NCI-H1417 (cell line): ENCODE measurements at places on chromosomes 11 and 22.
A peak's percentile ranks its signal among the peaks of the same experiment; 100 is the strongest.

DNA sequence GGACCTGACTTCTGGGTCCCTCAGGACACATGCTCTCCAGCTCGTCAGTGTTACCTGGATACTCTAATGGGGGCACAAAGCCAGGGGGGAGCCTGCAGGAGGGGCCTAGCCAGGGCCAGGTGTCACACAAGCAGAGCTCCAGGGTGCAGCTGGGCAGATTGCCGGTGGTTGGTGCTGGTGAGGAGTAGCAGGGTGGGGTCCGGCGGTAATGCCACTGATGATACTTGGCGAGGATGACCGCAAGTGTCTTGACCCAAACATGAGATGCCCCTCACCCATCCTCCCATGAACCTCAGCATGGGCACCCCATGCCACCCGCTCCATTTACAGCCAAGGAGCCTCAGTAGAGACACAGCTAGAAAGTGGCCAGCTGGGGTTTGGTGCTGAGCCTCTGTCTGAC, 15.1 kb upstream of the KCNQ1OT1 start:
- no peak for DNase-seq

GRCh38 chr11:114036147-114036811, 23.2 kb upstream of the ZBTB16 start:
- peak; percentile 29 for DNase-seq

- no peak for DNase-seq
These were observed 77.1 kb downstream of the LINC01488 start for GRCh38 chr11:69558519-69558941.

GRCh38 chr11:28535677-28536076, 427.5 kb downstream of the METTL15 start:
- DNase-seq = no peak

GRCh38 chr22:44380756-44381486, 68.2 kb upstream of the SHISAL1 start:
- DNase-seq = peak; percentile 48

DNA sequence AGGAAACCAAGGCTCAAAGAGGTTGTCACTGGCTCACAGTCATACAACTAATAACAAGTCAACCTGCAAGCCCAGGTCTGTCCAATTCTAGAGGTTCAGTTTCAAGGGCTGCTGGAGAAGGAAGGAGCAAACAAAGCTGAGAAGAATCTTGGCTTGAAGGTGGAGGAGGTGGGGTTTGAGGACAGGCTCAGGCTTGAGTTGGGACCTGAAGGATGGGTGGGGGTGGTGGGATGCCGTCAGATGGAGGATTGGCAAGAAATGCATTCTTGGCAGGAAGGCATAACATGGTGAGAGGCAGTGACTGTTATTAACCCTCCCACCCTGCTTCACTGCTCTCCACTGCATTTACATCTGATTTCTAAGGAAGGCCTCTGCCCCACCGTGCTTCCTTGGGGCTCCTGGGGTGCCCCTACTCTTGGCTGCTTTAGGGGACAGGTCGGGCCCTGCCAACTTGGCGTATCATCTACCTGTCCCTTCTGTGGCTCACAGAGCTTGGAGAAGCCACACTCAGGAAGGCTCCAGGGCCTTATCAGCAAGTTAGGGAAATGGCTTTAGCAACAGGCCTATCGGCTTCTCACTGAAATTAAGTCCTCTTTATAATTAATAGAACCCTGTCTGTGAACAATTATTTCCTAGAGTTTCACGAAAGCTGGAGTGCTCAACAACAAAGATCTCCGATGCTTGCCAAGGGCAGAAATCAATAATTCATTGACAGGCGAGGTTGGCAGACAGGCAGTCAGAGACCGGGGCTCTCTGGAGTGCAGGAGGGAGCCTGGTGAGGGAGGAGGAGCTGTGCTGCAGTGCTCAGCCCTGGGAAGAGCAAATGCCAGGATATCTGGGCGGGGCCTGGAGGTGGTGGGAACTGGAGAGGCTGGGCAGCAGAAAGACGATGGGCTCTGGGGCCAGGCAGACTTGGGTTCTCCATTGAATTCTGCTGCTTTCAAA, 84.9 kb upstream of the NARS2 start:
- no peak for DNase-seq
